ENCODE measurements at places on chromosomes 4 and X.

- no peak for DNase-seq
Measured at GRCh38 chrX:56975611-56976010, 19.7 kb downstream of the SPIN3 start.

- DNase-seq = no peak
Measured at GRCh38 chr4:139913398-139913990, 240.5 kb downstream of the MAML3 start.

- no peak for DNase-seq
Measured at GRCh38 chr4:37568489-37568888, 117.7 kb downstream of the RELL1 start.

GRCh38 chrX:66163849-66164411, at the start of gene HEPH:
Gene HEPH (plus strand): TSS chrX:66164247. CDS start chrX:66170571, 6,324 bp downstream.
- DNase-seq = no peak

All from activated CD4-positive, alpha-beta T cell treated with anti-CD3 and anti-CD28 coated beads for 4 hours (primary cell).